ENCODE measurements at places on chromosomes 7 and 10.

DNA sequence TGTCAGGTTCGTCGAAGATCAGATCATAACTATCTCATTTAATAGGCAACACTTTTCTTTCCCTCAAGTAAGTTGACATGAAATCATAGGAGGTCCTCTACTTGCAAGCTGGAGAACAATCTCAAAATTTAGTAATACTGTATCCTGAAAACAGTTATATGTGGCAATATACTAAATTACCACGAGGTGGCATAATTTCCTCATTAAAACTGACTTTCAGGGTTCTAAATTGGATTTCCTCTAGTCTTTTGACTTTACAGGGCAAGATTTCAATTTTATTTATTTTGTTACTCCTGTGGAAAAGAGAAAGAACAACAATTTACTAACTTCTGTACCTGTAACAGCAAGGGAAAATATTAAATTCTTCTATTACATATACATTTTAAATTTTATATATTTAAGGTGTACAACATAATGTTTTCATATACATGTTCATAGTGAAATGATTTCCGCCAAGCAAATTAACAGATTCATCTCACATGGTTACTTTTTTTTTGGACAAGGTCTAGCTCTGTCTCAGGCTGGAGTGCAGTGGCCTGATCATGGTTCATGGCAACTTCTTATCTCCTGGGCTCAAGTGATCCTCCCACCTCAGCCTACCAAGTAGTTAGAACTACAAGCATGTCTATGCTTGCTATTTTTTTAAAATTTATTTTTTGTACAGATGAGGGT, 53.4 kb upstream of the CYP2C18 start:
- peak; percentile 13 for DNase-seq

GRCh38 chr7:74439541-74439940, 14.2 kb upstream of the GTF2IRD1 start:
- DNase-seq, result no peak

DNA sequence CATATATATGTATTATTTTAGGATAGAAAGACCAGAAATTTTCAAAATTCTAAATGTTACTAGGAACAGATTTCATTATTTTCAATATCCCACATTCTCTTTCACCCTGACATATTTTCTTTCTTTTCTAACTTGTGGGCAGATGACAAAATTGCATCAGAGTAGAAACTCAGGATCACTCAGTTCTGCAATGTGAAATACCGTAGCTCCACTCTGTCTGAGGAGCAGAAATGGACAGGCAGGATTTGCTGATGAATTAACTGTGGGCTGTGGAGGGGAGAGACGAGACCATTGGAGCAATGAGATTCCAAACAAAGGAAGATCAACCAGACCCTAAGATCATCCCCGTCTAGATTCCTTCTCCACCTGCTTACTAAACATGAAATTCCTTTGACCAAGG, 37.0 kb upstream of the SVOPL start:
- DNase-seq, result no peak

DNA sequence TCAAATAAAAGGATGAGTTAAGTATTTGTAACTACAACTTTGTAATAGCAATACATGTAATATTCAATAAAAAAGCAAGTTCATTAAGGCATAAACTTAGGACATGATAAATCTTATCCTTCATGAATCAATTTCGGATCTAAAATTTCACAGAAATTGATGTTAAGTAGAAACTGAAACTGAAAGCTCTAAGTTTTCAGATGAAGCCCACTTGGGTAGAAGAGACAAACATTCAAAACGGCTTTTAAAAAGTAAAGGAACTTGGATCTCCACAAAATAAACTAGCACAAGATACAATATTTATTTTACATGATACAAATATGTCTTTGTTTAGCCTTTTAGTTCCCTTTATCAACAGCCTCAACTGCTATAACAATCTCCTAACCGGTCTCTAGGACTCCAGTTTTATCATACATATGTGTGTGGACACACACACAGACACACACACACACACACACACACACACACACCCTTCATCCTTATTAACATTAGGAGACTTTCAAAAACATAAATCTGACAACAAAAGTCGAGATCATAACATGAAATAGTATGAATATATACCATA, 83.7 kb downstream of the USP6NL start:
- DNase-seq, result peak; percentile 32

DNA sequence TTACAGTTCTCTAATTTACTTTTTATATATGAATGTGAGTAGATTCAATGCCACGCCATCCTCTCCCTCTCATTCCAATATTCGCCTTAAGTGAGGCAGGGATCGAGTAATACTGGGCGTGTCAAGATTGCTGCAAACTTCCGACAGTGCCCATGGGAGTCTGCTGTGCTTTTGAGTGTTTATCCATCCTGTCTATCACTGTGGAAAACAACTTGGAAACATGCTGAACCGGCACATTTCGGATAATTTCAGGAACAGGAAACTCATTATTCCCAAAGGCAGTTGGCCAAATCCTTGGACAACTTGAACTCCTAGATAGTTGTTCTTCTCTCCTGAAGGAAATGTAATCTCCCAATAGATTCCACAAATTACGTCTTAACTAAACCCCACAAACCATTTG, 28.5 kb downstream of the PIP4K2A start:
- no peak for DNase-seq

DNA sequence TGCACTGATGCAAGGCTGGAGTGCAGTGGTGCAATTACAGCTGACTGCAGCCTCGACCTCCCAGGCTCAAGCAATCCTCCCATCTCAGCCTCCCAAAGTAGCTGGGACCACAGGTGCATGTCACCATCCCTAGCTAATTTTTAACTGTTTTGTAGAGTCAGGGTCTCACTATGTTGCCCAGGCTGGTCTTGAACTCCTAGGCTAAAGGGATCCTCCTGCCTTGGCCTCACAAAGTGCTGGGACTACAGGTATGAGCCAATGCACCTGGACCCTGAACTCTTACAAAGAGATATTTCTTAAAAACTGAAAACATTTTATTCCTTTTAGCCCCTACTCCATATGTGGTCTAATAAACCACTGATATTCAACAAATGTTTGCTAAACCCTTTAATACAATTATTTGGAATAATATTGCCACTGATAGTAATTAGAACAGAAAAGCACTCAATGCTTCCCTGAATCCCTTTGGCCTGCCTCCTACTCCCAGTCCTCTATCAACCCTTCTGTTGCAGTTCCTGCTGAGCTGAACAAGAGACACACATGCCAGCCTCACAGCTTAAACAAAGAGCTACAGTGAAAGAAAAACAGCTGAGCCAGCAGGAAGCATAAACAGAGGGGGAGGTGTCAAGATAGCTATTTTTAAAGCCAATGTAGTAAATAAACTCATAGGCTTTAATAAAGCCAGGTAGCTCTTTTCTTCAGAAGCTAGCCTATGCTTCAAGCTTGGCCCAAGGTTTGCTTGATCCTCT, 7.0 kb upstream of the GNAI1 start:
- no peak for DNase-seq

DNA sequence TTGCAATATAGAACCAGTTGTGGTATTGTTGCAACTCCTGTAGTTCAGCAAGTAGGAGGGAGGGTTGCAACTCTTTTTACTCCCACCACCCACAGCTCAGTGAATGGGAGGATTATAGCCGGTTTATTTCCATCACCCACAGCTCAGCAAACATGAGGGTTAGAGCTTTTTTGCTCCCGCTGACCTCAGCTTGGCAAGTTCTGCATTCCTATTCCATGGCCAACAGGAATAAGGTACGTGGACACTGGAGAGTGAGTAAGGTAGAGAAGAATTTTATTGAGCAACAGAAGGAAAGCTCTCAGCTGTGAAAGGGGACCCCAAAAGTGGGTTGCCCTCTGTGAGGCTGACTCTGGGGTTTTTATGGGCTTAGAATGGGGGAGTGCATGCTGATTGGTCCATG, 167.1 kb upstream of the SMIM30 start:
- peak; percentile 63 for DNase-seq

DNA sequence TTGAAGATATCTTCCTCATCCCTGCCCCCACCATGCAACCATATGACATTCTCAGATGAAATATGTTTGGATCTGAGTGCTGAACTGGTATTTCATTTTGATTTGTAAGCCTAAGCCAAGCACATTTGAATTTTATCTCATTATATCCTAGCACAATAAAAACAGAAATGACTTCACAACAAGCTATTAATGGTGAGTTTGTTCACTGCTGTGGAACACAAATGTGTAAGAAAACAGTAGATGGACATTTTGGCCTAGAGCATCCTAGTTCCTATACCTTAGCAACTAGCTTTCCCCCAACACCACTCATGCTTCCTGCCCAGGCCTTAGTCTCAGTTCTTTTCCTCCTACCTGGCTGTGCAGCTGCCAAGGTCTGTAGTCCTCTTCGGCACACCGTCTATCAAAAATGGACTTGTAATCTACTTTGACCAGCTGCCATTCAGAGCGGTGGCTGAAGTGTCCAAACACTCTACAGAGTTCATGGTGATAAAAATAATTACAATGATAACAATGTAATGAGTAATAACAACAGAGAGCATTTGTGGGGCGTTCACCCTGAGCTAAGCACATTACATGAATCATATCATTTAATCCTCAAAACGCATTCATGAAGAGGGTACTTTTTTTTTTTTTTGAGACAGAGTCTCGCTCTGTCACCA, 491.9 kb downstream of the SORCS1 start:
- no peak for DNase-seq

GRCh38 chr10:117362313-117362712, 12.9 kb downstream of the PDZD8 start:
- DNase-seq, result peak; percentile 43

GRCh38 chr7:116614499-116615262, 57.3 kb upstream of the MET start:
- no peak for DNase-seq

DNA sequence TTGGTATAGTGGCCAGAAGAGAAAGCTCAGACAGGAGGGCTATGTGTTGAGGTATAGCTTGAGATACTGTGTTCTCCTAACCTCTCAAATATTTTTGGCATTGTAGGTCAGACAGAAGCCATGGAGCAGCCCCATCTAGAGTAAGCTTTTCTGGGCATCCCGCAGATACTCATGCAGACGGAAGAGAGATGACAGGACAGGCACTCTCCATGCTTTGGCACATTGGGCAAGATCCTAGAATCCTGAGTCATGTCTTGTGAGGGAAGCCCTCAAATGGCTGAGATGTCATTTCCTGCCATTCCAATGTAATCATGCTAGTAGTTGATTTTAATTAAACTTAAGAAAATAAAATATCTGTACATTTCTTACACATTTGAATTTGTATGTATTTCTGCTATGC, 16.8 kb upstream of the KIF20B start:
- DNase-seq, result peak; percentile 55

- peak; percentile 68 for DNase-seq
These were observed 4.9 kb upstream of the SCD start for GRCh38 chr10:100341953-100342626.

GRCh38 chr10:13939391-13939790, 352.6 kb downstream of the PRPF18 start:
- no peak for DNase-seq

GRCh38 chr7:69911337-69911736, 313.1 kb downstream of the AUTS2 start:
- DNase-seq, result no peak

- DNase-seq, result peak; percentile 90
These were observed 121.1 kb downstream of the BBS9 start for GRCh38 chr7:33250421-33250871.
